ENCODE measurements at places on chromosomes 5 and 9.

DNA sequence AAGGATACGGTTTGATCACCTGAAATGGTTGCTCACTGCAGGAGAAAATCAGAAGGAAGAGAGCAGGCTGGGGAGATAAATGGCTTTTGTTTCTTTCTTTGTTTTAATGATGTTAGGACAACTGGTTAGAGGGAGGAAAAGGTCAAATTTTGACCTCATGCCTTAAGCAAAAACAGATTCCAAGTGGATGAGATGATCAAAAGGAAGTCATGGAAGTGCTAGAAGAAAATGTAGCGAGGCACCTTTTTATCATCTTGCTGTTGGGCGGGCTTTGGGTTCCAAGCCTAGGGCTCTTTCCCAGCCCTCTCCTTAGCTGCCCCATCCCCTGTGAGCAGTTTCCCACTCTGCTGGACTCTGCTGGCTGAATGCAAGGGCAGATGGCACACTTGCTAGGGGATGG is 127.9 kb downstream of the ADAMTS2 start:
- DNase-seq: no peak

DNA sequence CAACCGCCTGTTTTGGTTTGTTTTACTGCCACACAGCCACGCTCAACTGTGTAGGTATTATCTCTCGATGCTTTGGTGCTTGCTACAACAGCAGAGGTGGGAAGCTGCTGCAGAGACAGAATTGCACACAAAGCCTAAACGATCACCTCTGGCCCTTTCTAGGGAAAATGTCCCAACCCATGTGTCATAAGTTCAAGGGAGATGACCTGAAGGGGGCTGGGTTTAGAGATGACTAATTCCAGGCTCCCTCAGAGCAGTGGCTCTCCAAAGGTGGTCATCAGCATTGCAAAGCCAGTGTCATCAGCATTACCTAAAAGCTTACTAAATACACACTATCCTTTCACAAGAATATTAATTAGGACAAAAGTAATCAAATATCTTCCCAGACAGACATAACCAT is 10.9 kb downstream of the ZNF622 start:
- DNase-seq: no peak

- DNase-seq: no peak
These were observed 47.4 kb upstream of the NKD2 start for GRCh38 chr5:961002-961710.

GRCh38 chr5:173615884-173616576 is 420 bp downstream of the BOD1 start:
- peak; percentile 49 for DNase-seq

DNA sequence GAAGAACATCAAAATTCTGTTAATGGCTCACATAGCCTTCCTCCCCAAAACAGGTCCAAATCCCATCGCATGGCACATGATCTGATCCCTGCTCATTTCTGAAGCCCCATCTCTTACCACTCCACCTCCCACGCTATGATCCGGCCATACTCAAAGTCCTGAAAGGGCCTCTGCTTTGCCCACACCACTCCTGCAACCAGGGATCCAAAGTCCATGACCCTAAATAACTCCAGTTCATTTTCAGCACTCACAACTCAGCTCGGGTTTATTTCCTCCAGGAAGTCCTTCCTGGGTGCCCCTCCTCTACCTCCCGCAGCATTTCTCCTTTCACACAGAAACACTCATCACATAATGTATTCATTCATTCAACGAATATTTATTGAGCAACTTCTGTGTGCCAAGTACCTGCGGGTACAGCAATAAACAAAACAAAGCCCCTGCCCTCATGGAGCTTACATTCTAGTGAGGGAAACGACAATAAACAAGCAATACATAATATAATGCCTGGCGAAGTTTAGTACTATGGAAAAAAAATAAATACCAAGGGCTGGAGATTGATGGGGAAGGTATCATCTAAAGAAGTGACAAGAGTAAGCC is 2.7 kb downstream of the TTLL11 start:
- DNase-seq: no peak

- DNase-seq: no peak
These were observed 332.4 kb upstream of the DAB2 start for GRCh38 chr5:39757131-39757530.

DNA sequence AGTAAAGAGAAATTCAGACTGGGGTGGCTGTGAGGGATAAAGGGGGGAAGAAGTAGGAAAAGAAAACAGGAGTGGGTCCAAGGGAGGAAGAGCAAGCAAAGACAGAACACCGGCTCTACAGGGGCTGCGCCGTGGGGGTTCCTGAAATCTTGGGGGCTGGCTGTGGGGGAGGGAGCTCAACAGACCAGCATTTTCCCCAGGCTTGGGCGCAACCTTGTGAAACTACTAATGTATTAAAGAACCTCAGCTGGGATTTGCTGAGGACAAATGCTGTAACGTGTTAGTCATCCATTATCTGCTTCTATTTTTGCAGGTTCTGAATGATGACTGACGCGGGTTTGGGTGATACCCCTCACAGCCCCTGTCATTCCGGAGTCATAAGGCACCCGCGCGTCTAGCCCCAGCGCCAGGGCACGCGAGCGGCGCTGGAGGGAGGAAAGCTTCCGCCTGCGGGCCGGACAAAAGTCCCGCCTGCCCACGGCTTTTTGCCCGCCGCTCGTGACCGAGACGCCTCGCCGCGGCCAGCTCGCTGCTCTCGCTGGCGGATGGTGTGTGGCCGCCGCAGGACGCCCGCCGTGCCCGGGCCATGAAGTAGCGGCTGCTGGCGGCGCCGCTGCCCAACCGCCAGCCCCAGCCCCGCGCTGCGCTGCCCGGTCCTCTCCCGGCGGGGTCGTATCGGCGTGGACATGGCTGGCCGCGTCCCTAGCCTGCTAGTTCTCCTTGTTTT is 110.6 kb downstream of the PAM start:
- DNase-seq: peak; percentile 17

- no peak for DNase-seq
These were observed 169.0 kb downstream of the DOCK2 start for GRCh38 chr5:169805937-169806700.

GRCh38 chr9:14960881-14961280 is 50.7 kb upstream of the FREM1 start:
- no peak for DNase-seq

DNA sequence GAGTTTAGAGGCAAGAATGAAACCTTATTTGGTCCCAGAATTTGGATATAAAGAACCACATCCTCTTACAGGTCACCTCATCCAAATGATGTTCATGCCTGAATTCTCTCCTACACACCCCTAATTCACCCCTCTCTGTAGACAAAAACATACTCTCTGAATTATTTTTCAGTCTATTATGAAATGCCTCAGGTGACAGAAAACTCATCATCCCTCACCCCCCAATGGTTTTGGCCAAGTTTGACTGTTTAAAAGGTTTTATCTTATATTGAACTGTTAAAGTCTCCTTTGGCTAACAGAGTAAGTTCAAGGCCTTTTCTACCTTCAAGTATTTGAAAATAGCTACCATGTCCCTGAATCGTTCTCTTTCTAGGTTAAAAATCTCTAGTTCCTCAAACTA is 2.3 kb upstream of the CD180 start:
- no peak for DNase-seq

- DNase-seq: no peak
These were observed 61.9 kb upstream of the GPBP1 start for GRCh38 chr5:57111993-57112392.

DNA sequence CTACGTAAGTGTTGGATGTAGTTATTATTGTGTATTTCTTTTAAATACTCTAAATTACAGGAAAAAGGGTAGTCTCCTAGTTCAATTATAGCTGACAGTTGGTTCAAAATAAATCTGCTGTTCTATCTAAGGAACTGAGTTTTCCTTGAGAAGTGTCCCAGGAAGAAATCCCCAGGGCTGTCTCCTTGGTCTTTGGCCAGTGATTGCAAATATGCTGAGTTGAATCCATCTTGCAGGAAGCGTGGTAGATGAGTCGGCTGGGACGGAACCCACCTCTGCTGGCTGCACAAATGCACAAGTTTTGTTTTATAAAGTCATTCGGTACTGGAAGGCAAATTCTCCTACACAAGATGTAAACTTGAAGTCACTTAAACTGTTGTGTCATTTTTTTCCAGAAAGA is 30.2 kb upstream of the HOMER1 start:
- DNase-seq: no peak

GRCh38 chr5:55176176-55176818 is 3.3 kb upstream of the CDC20B start:
- no peak for DNase-seq

DNA sequence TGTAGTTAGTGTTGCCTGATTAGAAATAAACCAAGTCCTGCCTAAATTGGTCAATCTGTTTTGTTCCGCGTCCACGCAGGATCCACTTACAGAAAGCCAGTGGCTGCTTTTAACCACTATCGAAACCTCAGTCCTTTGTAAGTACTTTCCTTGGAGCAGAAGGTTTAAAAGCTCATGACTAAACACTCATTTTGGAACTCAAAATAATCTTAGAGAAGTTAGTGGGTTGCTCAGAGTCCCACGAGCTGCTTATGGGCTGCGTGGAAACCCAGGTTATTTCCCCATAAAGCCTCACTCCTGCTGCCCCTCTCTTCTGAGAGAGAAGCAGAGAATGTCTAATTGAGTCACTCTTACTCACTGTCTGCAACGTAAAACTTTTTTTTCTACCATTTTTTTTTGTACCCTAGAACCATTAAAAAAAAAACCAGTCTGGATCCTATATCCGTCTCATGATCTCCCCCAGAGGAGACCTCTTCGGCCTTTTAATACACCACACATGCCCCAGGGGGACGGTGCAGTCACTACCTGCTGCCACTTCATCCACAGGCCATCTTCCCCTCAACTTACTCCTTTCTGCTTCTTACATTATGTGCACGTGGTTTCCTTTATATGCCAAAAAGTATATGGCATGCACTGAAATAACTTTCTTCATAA is 7.6 kb downstream of the BASP1 start:
- DNase-seq: no peak

DNA sequence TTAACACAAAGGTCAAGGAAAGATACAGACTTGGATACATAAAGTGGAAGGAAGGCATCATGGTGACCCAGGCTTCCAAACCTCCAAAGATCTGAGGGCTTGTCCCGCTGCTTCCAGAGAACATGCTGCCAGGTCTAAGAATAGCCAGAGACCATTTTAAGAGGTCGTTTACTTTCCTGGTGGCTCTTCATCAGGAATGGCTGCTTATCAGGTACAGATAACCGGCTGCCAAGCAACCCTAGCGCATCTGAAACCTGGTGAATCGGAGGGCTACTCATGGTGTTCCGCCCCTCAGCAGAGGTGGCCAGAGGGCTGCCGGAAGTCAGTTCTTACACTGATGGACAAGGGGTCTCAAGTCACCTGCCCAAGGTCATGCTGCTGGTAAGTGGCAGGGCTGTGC is 251.3 kb upstream of the DAP start:
- no peak for DNase-seq

- DNase-seq: no peak
These were observed 27.5 kb downstream of the GADD45G start for GRCh38 chr9:89632192-89632733.

DNA sequence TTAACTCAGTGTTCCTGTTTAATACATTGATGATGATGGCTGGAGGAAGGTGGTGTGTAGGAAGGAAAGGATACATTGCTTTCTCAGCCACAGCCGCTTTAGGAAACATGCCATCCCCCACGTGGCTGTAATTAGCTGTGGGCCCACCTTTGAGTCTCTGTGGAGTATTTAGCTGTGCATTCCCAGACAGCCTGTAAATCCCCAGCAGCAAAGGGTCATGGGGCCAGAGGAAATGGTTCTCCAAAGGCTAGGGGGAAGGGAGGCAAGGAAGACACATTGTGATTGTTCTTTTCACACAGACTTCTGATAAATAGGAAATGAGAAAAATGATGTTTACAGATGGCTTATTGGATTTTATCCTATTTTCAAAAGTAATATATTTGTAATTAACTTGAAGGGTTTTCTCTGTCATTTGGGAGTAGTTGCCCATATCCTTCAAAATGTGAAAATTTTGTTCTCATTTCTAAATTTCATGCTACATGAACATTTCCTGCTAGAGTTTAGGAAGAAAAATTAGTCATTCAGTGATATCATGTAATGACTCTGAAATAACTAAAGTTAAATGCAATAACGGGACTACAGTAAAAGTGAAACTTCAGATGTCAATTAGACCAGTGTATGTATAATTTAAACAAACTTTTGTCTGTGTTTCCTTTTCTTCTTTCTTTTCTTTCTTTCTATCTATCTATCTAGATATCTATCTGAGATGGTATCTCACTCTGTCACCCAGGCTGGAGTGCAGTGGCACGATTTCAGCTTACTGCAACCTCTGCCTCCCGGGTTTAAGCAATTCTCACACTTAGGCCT is 24.3 kb upstream of the F2R start:
- DNase-seq: no peak

DNA sequence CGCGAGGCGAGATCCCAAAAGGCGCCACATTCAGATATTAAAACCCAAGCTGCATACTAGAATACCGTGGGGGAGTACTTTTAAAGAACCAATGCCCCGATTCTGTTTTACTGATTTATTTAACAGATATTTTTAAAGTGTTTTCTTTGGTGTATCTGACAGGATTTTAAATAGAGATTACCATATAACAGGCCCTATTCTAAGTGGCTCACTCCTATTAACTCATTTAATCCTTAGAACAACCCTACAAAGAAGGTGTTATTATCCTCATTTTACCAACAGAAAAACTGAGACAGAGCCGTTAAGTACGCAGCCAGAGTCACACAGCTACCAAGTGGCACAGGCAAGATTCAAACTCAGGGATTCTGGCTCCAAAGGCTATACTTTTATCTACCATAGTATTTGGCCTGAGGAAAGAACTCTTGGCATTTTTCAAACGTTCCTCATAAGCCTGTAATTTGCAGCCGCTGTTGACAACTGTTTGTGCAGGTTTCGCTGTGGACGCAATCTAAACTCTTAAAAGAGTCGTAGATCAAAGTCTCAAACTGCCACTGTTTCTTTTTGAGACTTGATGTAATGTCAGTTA is 550 bp upstream of the TMEM245 start:
- DNase-seq: no peak

- no peak for DNase-seq
These were observed 30.7 kb downstream of the C6 start for GRCh38 chr5:41182666-41183065.

- no peak for DNase-seq
These were observed 17.4 kb downstream of the LMNB1 start for GRCh38 chr5:126794157-126794828.

- no peak for DNase-seq
These were observed 6.6 kb downstream of the ARL10 start for GRCh38 chr5:176371621-176372539.

GRCh38 chr9:72658703-72659102 is 137.3 kb downstream of the TMC1 start:
- no peak for DNase-seq

- no peak for DNase-seq
These were observed 41.3 kb downstream of the CFAP77 start for GRCh38 chr9:132451276-132451675.

- DNase-seq: no peak
These were observed 58.3 kb upstream of the MOCS2 start for GRCh38 chr5:53167836-53168235.

DNA sequence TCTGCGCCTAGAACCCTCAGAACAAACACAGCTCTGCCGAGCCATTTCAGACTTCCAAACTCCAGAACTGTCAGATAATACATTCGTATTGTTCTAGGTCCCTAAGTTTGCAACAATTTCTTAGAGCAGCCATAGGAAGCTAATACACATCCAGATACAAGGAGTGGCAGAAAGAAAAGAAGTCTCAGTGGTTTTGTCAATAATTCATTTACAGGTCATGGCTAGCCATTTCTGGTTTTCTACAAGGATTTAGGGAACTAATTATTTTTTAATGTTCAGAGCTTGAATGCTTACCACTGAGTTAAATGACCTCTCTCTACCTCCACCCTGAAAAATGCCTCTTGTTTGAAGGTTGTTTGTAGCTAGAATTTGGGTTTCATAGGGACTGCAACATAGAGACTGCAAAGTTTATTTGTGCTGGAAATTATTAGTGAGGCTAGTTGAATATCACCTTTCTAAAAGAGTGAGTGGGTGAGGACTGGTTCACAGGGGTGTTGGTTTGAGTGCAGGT is 15.5 kb upstream of the ERMP1 start:
- DNase-seq: no peak

Measured in GM12891 (cell line).